ENCODE measurements at places on chromosomes 13 and 19.

DNA sequence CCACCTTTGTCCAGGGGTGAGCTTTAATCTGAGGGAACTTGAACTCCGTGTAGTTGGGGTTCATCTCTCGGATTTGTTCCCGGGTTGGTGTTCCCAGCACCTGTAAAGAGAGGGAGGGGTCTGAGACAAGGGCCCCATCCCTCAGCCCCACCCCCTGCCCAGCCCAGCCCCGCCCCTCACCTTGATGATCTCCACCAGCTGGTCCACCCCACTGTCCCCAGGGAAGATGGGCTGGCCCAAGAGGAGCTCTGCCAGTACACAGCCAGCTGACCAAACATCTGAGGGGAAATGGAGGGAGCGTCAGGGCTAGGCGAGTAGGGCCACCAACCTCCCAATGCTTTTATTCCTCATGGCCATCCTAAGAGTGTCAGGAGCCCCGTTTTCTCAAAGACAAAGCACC lies 9.3 kb downstream of the GSK3A start:
- DNase-seq, result no peak
- H3K27me3 ChIP-seq, result no peaks in the 10 kb centered on the region
- H3K4me1 ChIP-seq, result no peaks in the 10 kb centered on the region
- H3K27ac ChIP-seq, result no peak overlapping the region
- H3K4me3 ChIP-seq, result no peak overlapping the region
- peaks cover 91% of the 10 kb centered on the region for H3K36me3 ChIP-seq

DNA sequence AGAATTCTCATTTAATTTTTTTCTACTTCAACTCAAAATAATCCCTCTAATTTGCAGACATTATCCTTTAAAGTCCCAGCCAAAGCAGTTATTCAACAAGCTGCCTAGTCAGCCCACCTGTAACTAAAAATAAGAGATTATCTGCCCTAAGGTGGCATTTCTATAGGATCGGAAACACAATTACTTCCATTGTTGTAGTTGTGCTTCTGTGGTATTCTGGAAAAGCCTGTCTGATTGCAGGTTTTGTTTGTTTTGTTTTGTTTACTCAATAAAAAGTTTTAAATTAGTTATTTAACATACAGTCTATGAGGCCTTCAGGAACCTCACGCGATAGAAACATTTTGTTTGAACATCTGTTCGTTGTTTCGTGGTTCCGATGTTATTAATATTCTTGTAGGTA lies 101.0 kb downstream of the ZIC5 start:
- no peaks in the 10 kb centered on the region for H3K4me1 ChIP-seq
- no peak overlapping the region for H3K4me3 ChIP-seq
- no peaks in the 10 kb centered on the region for H3K27me3 ChIP-seq
- no peaks in the 10 kb centered on the region for H3K36me3 ChIP-seq

DNA sequence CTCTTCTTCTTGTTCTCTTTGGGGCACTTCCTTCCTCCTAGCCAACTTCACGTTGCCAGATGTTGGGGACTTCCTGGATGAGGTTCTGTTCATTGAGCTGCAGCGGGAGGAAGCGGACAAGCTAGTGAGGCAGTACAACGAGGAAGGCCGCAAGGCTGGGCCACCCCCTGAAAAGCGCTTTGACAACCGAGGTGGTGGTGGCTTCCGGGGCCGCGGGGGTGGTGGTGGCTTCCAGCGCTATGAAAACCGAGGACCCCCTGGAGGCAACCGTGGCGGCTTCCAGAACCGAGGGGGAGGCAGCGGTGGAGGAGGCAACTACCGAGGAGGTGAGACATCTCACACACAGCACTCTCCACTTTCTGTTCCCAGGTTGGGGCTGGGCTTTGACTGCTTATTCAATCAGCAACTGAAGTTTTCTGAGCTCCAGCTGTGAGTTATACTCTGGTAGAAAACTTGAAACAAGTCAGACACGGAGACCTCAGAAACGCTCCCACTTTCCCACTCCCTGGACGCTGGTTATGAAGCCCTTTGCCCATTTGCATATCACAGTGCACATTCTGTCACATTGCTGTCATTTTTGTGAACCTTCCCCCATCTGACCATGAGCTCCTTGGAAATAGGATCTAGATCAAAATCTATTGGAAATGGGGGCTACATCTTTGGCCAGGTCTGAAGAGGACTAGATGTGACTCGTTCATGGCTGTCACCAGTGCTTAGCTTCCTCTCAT lies 7.2 kb upstream of the CCDC97 start:
- no peak for DNase-seq
- peaks cover 46% of the 10 kb centered on the region for H3K4me1 ChIP-seq
- H3K27me3 ChIP-seq, result no peaks in the 10 kb centered on the region
- H3K4me3 ChIP-seq, result no peak overlapping the region
- H3K36me3 ChIP-seq, result peaks cover 88% of the 10 kb centered on the region

GRCh38 chr19:1213391-1214286 lies 8.1 kb downstream of the STK11 start:
- H3K4me3 ChIP-seq, result no peak overlapping the region

DNA sequence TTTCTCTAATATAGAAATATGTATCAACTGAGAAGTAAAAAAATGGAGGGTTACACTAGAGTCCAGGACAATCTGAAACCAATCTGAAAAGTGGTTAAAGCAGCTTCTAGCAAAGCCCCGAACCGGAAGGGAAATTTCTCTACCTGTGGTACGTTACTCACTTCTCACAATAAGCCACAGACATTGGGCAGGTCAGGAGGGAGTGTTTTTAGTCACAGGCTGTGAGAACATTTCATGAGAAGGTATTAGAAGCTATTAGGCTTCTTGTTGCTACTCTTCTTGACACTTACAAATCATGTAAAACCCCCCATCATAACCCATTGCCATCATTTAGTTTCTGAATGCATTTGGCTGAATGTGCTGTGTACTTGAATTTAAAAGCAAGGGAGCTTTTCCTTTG lies 120.9 kb downstream of the NUFIP1 start:
- DNase-seq, result no peak
- H3K27ac ChIP-seq, result no peak overlapping the region
- no peak overlapping the region for H3K4me3 ChIP-seq
- H3K27me3 ChIP-seq, result no peaks in the 10 kb centered on the region
- H3K4me1 ChIP-seq, result no peaks in the 10 kb centered on the region

- no peak overlapping the region for H3K4me3 ChIP-seq
- no peaks in the 10 kb centered on the region for H3K36me3 ChIP-seq
- H3K4me1 ChIP-seq, result no peaks in the 10 kb centered on the region
- DNase-seq, result no peak
- no peak overlapping the region for H3K27ac ChIP-seq
These were observed 24.4 kb downstream of the SPATA13 start for GRCh38 chr13:24184882-24185281.

GRCh38 chr19:6473647-6474046 lies 7.9 kb downstream of the DENND1C start:
- H3K27me3 ChIP-seq, result no peaks in the 10 kb centered on the region
- H3K36me3 ChIP-seq, result peaks cover 74% of the 10 kb centered on the region
- DNase-seq, result no peak
- no peak overlapping the region for H3K27ac ChIP-seq

- H3K36me3 ChIP-seq, result no peaks in the 10 kb centered on the region
- H3K27me3 ChIP-seq, result no peaks in the 10 kb centered on the region
- H3K27ac ChIP-seq, result peak overlapping the region; percentile 64
- peaks cover 33% of the 10 kb centered on the region for H3K4me1 ChIP-seq
- H3K4me3 ChIP-seq, result peak overlapping the region; percentile 80
These were observed 52.9 kb downstream of the OR10H4 start for GRCh38 chr19:16001481-16002312.

- no peak overlapping the region for H3K27ac ChIP-seq
- H3K36me3 ChIP-seq, result no peaks in the 10 kb centered on the region
- no peaks in the 10 kb centered on the region for H3K27me3 ChIP-seq
- DNase-seq, result no peak
- no peaks in the 10 kb centered on the region for H3K4me1 ChIP-seq
These were observed 27.0 kb downstream of the POMP start for GRCh38 chr13:28685892-28686291.

DNA sequence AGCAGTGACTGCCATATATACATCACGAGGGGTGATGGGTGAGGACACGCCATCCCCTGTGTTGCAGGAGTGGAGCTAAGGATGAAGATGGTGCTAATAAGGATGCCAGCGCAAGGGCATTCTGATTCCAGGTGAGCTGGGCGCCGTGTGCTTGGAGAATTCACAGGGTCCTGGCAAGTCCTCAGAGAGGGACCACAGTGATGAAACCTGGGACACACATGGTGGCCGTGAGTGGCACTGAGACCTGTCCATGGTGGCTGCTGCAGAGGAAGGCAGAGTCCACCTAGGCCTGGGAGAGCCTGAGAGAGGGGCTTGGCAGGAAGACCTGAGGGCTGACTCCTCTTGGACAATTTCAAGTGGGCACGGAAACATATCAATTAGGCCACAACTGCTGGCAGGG lies 65.2 kb downstream of the RFX2 start:
- no peaks in the 10 kb centered on the region for H3K36me3 ChIP-seq
- DNase-seq, result no peak
- H3K27ac ChIP-seq, result no peak overlapping the region
- H3K4me3 ChIP-seq, result no peak overlapping the region

GRCh38 chr13:109204657-109205056 lies 575.2 kb downstream of the MYO16 start:
- no peak overlapping the region for H3K27ac ChIP-seq
- no peaks in the 10 kb centered on the region for H3K36me3 ChIP-seq
- H3K4me3 ChIP-seq, result no peak overlapping the region
- H3K27me3 ChIP-seq, result no peaks in the 10 kb centered on the region
- H3K4me1 ChIP-seq, result no peaks in the 10 kb centered on the region
- DNase-seq, result no peak

DNA sequence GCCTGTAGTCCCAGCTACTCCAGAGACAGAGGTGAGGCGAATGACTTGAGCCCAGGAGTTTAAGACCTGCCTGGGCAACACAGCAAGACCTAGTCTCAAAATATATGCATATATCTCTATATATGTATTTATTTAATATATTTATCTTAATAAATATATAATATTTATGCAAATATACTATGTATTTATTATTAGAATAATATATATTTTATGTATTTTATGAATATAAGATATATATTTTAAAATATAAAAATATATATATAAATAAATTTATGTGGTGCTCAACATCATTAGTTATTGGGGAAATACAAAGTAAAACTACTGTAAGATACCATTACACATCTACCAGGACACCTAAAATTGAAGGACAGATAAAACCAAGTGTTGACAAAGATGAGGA lies 58.1 kb upstream of the IPO5 start:
- no peak overlapping the region for H3K27ac ChIP-seq
- no peaks in the 10 kb centered on the region for H3K27me3 ChIP-seq
- H3K4me3 ChIP-seq, result no peak overlapping the region

DNA sequence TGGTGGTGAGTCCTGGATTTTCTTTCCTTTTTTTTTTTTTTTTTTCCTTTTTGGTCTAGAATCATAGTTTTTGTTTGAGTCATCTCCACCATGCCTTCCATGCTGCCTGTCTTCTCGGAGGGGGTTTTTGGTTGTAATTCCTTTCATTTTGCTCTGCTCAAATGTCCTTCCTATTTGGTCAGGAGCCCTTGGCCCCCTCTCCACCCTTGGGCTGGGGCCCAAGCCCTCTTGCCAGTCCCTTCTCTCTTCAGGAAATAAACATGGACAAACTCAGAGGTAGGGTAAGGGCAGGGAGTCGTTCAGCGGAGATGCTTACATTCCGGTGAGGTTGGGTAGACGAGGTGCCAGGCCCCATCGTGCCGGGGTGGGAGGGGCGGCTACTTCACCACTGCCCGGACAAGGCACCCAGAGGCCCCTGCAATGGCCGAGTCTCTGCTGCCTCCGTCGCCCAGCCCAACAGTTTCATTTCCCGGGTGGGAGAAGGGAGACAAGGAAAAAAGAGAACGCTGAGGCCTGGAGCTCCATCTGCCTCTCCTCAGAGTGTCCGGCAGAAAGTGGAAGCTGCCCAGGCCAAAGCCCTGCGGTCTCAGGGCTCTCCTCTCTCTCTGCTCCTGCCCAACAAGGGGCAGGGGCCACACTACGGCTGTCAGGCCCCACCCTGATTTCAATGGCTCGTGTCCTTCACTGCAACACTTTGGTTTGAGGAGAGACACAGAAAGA lies 12.7 kb downstream of the ZNF574 start:
- H3K27ac ChIP-seq, result no peak overlapping the region
- no peaks in the 10 kb centered on the region for H3K27me3 ChIP-seq
- H3K4me1 ChIP-seq, result peaks cover 17% of the 10 kb centered on the region
- no peak overlapping the region for H3K4me3 ChIP-seq

DNA sequence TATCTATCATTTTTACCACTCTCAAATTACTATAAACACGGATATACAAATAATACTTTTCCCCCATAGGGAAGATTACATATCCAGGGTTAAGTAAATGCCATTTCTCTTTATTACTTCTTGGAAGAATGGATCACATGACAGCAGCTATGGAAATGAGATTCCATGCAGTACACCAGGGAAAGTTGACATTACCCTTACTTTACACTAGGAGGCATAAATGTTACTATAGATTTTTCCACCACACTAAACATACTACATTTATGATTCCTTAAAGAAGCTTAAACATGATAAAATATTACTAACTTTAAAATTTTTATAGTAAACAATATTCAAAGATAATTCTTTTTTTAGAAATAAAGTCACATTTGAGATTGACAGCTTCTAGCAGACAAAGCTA lies 611.4 kb downstream of the PCDH9 start:
- H3K36me3 ChIP-seq, result no peaks in the 10 kb centered on the region
- H3K4me3 ChIP-seq, result no peak overlapping the region
- no peak overlapping the region for H3K27ac ChIP-seq
- no peaks in the 10 kb centered on the region for H3K27me3 ChIP-seq
- DNase-seq, result no peak

DNA sequence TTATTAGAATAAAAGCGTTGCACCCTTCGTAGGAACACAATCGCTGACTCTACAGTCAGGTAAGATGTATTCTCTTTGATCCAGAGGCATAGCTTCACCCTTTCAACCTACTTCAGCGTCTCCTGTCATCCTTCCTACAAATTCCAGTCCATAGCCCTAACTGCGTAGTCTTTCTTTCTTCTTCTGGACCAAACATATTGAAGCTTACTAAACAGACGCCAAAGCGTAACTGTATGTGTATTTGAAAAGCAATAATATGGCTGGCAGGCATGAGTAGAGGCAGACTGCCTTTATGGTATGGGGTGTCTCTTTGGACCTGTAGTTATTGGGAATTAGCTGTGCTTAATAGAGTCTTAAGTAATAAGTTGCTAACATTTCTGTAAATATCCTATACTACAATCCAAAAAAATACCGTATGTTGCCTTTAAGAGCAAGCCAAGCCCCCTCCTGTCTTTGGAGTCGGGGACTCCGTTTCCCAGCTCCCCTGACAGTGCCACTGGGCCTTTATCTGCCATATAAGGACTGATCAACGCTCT lies 392 bp upstream of the ZNF548 start:
- H3K4me3 ChIP-seq, result peak overlapping the region; percentile 82
- peaks cover 18% of the 10 kb centered on the region for H3K4me1 ChIP-seq
- no peaks in the 10 kb centered on the region for H3K27me3 ChIP-seq
- no peak for DNase-seq

DNA sequence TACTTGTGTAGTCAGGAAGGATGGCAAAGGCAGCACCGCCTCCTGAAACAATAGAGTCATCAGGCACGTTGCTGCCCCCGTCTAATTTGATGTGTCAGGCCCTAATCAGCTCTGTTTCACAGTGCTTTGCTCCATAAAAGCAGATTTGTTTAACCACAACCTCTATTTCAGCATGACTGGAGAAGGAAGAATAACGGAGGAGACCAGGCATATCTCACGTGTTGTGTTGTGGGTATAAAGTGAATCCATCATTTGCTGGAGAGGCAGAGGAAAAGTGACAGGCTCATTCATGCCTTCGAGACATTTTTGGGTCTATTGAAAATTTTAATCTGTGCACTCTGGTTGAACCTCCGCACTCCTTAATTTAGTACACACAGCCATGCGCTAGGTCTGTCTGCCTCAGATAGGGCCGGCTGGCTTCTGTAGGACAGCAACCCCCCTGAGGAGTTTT lies 940.4 kb upstream of the SLC10A2 start:
- no peaks in the 10 kb centered on the region for H3K36me3 ChIP-seq
- no peak overlapping the region for H3K27ac ChIP-seq
- no peak for DNase-seq
- no peaks in the 10 kb centered on the region for H3K27me3 ChIP-seq
- H3K4me3 ChIP-seq, result no peak overlapping the region
